Activated naive CD4-positive, alpha-beta T cell treated with anti-CD3 and anti-CD28 coated beads for 36 hours (primary cell): ENCODE measurements at places on chromosomes 4 and X.

- DNase-seq: no peak
Observed at GRCh38 chr4:35464964-35465528, 779.3 kb downstream of the ARAP2 start.

- DNase-seq: no peak
Observed at GRCh38 chr4:17763416-17763815, 18.0 kb downstream of the FAM184B start.

DNA sequence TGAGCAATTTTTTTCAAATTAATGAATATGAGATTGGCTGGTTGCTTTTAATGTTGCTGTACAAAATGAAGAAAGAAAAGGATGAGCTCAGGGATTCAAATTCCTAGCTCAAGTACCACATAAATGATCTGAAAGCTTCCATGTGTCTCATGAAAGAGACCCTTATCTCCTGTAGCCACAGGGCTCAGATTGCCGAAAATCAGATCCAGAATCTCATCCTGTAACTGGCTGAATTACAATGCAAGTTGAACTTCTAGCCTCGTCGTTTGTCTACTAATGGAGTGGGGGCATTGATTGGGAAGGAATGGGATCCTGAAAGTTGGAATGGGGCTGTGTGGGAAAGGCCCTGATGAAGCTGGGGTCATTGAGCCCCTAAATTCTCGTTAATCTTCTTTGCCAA lies 143.4 kb upstream of the ATP6AP2 start:
- DNase-seq: no peak

- no peak for DNase-seq
Observed at GRCh38 chr4:182873726-182874125, 43.5 kb downstream of the DCTD start.

GRCh38 chr4:85901500-85901899 lies 426.6 kb downstream of the ARHGAP24 start:
- no peak for DNase-seq

DNA sequence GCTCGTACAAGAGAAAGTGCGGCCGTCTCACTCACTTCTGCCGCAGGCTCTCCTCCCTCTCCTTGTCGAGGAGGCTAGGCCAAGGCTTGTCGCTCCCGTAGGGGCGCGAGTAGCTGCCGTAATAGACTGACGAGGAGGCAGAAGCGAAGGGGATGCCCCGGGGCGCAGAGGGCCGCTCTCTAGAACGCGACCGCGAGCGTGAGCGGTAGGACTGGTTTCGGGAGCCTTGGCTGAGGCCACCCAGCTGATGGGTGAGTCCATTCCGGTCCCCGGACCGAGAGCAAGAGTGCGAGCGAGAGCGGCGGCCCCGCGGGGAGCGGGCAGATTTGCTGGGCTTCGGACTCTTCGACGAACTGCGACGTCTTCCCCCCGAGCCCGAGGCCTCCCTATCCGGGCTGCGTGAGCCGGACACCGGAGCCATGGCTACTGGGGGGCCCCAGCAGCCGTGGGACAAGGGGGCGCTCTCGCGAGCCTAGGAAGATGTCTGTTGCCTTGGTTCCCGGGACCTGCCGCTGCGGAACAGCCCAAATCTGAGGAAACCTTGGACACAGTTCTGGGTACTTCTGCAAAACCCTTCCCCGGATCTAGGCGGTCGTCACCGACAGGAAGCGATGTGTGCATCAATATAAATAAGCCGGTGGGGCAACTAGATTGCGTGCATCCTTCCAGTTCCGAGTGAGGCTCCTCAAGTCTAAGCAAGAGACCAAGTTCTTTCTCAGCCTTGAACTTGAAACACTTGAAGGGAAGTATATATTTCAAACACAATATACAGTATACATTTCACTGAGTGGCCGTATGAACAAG lies at the start of gene NKAP:
Gene NKAP, minus strand, starts transcription at position 567 of the 804 bp plus-strand sequence. Its CDS starts 146 bp downstream, at position 421.
- peak; percentile 86 for DNase-seq

DNA sequence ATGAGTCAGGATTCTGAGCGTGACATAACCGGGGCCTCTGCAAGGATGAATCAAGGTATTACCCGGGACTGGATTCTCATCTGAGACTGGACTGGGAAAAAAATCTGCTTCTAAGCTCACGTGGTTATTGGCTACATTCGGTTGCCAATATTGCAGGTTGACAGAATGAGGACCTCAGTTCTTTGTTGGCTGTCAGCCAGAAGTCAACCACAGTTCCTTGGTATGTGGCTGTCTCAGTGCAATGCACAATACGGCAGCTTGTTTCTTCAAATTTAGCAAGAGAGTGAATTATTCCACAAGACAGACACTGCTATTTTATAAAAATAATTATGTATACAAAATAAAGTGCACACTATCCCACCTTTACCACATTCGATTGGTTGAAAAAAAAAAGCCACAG lies 424.2 kb downstream of the KLHL4 start:
- no peak for DNase-seq

- DNase-seq: no peak
Observed at GRCh38 chr4:36740796-36741310, 459.4 kb downstream of the DTHD1 start.

DNA sequence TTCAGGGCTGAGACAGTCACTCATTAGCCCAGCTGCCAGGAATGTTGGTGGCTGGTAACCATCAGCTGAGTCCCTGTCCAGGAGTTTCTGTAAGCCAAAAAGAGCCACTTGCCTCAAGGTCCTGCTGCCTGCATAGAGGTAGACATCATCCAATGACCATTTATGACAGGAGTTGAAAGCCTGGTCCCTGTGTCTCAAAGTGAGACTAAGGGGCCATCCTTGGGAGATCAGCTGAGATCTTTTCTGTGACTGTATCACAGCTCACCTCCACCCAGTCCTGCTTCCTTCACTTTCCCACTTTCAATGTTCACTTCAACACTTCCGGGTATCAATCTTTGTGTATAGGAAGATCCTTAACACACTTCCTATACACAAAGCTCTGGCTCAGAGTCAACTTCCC lies 28.4 kb upstream of the MAOA start:
- DNase-seq: no peak

DNA sequence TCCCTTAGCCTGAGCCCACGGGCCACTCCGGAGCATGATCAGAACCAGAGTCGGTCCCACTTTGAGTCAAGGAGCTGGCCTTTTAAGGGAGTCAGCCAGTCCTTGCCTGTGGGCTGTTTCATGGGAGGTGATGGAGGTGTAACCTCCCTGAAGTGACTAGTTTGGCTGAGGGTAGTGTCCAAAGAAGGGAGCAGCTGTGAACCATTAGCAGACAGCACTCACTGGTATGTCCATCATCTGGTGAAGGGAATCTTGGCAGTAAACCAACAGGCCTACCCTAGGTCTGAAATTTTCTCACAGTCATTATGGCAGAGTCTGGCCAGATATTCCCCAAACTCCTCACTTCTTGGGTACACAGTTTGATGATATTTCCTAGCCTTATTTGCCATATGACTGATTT lies 12.3 kb upstream of the REPS2 start:
- no peak for DNase-seq

GRCh38 chr4:154376486-154376885 lies 115.1 kb downstream of the DCHS2 start:
- DNase-seq: no peak

DNA sequence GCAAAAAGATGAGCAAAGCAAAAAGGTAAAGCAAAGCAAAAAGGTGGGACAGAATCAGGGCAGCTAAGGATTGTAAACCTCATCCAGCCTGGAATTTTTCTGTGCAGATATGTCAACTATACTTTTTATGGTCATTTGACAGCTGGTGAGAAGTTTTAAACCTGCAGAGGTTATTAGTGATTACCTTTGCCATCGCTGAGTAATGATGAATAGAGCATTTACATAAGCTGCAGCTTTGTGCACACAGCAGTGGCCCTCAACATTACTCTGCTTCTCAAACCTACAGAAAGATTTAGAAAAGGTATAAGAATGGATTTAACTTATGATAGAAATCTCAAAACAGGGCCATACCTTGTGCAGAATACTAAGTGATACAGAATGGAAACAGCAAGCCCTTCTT lies 54.5 kb upstream of the C4orf54 start:
- DNase-seq: no peak

- DNase-seq: no peak
Observed at GRCh38 chrX:24215272-24215671, 65.7 kb downstream of the ZFX start.

DNA sequence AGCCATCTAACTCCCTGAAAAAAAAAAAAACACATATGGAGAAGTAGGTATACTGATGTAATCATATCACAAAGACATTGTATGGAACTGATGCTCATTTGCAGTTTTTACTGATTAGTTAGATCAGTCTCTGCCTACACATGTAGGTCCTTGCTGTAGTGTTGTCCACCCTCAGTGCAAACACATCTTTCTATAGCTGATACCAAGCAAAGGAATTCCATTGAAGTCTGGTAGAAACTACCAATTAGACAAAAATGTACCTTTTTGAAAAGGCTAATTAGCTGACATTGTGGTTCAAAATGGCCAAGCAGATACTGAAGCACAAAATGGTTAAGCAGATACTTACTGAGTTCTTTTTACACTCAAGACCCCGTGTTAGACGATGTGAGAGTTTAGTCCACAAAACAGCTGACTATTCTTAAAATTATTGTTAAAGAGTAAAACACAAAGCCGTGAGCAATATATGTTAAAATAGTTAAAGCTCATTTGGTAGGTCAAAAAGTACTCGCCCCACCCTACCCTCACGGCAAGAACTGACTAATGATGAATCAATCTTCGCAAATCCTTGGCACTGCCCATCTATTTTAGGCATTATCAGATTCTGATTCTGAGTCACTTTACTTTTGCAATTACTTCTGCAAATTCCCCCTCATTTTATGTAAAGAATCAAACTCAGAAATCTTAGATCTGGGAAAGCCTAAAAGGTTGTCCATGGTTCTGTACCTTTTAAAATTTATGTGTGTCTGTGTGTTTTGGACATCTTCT lies 40.4 kb downstream of the COL4A6 start:
- DNase-seq: no peak

DNA sequence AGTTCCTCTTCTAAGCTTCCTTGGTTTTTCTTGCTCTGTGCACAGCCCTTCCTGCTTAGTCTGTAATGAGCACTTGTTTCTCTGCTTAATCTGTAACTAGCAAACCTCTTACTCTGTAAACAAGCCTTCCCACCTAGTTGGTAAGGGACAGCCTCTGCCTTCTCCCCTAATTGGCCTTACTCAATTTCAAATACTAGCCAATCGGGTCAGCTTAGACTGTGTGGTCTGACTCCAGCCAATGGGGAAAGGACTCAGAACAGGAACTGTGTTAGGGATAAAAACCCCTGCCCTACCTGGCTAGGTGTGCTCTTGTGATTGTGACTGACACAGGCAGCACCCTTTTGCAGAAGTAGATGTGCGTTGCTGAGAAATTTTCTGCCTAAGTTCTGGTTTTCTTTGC lies 136.5 kb upstream of the AADAT start:
- DNase-seq: no peak

DNA sequence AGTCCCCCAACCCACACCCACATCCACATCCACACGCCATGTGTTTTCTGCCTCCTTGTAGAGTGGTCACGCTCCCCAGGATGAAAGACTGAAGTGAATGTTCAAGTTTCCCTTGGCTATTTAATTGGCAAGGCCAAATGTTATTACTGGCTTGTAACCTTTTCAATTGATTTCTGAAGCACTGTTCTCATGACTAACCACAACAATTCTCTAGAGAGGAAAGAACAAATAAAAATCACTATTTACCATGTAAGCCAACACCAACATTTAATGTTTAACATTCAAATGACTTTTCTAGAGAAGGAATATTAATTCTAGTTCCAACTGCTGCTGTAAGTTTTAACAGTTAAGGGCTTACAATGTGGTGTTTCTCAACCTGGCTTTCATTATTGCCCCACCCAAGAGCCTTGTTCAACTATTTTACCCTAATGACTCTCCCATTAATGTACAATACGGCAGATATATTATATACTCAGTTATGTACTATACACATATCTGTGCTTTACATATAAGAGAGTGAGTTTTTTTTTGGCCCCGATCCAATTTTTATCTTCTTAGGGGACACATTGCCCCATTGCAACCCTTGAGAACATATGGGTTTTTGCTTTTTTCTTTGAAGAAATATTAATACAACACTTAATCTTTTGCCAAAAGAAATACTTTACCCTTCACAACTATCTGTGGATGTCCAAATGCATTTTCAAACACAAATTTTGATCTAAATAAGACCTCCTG lies 46.5 kb downstream of the RELL1 start:
- DNase-seq: no peak

DNA sequence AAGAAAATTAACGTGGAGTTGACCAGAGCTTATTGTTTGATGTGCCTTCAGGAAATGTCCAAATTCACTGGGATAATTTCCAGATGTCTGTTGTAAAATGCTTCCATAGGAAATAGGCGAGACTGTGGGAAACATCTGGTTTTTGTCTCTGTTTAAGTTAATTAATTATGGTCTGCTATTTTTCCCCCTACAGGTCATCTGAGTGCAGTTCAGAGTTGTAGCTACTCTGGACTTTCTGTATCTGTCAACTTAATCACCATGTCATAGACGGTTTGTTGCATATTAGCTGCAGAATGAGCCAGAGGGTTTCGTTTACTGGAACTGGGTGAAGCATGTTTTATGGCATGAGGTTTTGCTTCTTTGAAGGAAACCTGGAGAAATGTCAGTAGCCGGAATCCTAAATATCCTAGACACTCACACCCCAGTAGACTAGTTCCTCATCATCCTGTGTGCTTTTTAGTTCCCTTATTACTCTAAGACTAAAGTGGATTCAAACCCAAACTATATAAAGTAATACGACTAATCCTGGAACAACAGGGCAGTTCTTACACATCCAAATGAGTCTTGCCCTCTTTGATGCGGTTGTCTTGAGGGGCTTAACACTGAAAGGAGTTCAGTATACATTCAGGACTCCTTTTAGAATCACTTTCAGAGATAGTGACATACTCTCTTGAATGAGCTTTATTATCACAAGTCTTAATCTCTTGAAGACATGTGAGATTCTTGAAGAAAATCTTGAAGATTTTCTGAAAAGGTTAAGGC lies 62.5 kb downstream of the PPEF1 start:
- DNase-seq: no peak

DNA sequence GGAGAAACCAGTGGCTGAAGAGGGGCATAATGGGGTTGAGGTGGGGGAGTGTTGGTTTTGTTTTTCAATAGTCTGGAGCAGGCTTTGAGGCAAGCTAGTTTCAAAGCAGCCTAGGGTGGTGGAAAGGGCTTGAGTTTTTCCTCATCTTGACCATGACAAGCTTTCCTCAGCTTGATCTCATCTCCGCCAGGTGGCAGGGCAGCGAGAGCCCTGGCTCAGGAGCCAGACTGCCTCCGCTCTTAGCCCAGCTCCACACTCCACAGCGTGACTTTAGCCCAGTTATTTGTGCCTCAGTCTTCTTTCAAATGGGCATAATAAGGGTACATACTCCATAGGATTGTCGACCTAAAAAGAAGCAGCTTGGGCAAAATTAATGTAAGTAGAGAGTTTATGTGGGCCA lies 29.9 kb upstream of the SOWAHD start:
- DNase-seq: no peak
